Islet precursor cell (in vitro differentiated cells): ENCODE measurements at places on chromosomes 7 and 10.
A peak's percentile ranks its signal among the peaks of the same experiment; 100 is the strongest.

DNA sequence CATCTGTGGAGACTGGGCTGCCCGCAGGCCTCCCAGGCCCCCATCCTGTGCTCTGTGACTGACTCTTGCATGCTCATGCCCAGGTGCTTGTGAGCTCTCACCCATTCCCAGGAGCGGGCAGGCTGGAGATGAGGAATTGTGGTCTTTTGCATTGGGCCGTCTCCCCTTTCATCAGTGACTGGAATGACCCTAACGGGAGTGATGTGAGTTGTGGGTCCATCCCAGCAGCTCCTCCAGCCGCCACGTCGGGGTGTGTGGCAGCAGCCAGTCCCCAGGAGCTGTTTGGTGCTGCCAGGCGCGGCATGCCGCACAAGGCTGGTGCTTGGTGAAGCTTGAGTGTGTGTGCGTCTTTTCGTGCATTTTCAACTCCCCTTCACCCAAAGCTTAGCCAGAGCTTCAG lies 164.2 kb downstream of the ACTR3B start:
- DNase-seq, result no peak

GRCh38 chr10:118594392-118595063 lies 920 bp downstream of the PRLHR start:
- DNase-seq, result peak; percentile 94

GRCh38 chr10:80486785-80487420 lies 32.8 kb downstream of the TSPAN14 start:
- no peak for DNase-seq

GRCh38 chr10:29056729-29057128 lies 232.1 kb upstream of the LYZL1 start:
- DNase-seq, result no peak

DNA sequence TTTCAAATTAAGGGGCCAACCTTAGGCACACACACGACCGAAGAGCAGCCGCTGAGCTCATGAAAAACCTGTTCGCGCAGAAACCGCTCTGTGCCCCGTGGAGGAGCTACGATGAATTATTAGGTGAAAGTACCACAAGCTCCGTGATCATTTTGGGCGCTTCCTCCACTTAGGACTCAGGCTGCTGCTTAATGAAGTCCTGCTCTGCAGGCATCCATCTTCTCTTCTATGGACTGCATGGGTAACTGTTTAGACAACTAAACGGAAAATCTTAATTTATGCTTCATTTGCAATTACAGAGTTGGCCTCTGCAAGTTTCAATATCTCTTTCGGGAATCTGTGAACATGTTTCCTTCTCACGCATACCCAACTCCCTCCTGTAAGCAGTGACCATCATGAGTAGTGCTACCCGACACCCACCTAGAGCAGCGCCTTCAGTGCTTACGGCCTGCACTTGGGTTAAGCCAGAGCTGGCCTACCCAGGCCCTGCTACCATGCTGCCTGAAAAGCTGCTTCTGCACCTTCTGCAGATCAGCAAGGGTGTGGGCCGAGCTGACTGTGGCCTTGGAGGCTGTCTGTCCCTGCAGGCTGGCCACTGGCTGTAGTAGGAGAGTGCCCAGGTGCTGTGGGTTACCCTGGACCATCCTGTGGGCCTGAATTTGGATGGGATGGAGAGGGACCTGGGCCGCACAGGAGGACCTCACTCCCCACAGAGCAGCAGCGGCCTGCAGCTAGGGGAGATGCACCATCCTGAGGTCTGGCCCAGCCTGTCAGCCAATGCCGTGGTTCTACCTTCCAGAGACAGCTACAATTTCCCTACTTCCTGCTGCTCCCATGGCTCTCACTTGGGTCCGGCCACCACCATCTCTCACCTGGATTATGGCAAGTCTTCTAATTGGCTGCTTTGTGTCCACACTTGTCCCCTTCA lies 36.0 kb downstream of the GNA12 start:
- peak; percentile 51 for DNase-seq

DNA sequence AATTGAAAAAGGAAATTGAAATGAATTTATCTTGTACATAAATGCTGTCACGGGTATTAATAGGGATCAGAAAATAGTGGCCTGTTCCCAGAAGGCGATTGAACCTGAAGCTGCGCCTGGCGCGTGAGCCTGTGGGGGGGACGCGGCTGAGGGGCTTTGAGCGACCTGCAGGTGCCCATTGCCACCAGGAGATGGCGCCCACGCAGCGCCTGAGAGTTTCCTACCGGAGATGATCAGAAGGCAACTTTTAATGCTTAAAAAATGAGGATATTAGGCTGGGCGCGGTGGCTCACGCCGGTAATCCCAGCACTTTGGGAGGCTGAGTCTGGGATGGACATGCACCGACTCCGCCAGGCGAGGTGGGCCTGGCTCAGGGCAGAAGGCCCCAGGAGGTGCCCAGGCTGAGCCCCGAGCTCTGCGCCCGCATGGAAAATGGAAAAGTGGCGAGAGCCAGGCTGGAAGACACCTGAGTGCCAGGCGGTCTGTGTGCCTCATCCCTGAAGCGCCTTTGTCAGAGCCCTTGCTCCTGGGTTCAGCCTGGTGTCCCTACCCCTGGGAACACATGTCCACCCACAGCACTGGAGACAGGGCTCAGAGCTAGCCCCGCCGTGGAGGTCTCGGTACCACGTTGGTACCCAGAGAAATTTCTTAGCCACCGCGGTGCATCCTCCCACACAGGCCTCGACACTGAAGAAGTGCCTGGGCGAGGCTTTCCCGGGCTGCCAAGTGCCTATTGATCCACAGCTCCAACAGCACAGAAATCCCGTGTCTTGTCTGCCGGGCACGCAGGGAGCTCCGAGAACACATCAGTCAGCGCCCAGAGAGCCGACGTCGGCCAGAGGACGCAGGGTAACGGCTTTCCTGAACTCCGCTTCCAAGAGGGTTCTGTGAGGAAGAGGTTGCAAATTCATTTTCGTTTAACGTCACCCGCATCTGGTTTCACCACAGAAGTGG lies 117.4 kb downstream of the INPP5A start:
- DNase-seq, result peak; percentile 77

- no peak for DNase-seq
These were observed 532.5 kb upstream of the C7orf33 start for GRCh38 chr7:148058092-148058491.

GRCh38 chr7:95549818-95550529 lies 46.3 kb downstream of the PDK4 start:
- DNase-seq, result peak; percentile 91

GRCh38 chr10:110499796-110500514 lies 2.2 kb downstream of the DUSP5 start:
- peak; percentile 49 for DNase-seq

- peak; percentile 97 for DNase-seq
These were observed 6.6 kb downstream of the CPA2 start for GRCh38 chr7:130273081-130273932.

DNA sequence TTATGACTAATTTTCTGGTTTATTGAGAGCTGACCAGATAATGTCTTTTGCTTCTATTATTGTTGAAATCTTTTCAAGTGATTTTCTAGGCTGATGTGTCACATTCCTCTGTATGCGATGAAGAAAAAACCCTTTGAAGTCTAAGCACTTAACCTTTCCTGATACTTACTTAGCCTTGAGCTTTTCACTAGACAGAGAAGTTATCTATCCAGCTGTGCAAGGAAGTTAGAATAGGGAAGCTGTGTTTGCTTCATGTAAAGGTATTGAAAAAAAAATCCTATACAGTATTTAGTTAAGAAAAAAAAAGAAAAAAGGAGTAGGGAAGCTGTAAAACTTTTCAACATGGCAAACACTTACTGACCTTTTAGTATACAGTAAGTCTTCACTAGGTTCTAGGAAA lies 117.6 kb upstream of the DNAJB12 start:
- DNase-seq, result no peak

- no peak for DNase-seq
These were observed 272.4 kb upstream of the LRGUK start for GRCh38 chr7:133854739-133855138.

DNA sequence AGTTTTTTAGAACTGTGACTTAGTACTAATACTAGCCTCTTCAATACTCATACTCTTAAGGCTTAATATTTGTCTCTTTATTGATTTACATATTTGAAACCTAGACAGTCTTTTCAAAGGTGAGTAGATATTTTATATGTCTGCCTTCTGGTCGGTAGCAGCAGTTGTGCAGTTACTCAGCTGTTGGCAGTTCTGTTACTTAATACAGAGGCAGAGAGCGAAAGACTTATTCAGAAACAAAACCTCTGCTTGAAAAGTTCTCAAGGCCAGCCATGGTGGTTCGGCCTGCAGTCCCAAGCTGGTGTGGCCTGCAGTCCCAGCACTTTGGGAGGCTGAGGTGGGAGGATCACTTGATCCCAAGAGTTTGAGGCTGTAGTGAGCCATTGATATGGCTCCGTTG lies 84.2 kb downstream of the AUTS2 start:
- no peak for DNase-seq

GRCh38 chr10:135601-136464 lies 578 bp downstream of the ZMYND11 start:
- DNase-seq, result peak; percentile 74

DNA sequence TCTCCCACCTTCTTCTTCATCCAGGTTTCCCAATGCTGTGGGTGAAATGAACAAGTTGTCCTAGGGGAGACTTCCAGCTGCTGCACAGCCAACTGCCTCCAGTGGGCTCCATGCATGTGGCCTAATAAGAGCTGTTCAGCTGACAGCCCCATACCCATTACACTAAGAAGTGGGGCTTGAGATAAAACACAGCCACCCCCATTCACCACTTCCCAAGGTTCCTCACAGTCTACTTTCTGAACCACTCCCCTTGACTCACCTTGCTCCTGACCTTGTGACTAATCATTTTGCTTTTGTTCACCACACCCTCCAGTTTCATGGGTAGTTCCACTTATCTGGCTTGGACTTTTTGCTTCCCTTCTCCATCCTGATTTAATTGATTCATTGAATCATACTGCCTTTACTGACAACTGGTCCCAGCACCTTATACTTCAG lies 119.3 kb downstream of the CABCOCO1 start:
- DNase-seq, result no peak

DNA sequence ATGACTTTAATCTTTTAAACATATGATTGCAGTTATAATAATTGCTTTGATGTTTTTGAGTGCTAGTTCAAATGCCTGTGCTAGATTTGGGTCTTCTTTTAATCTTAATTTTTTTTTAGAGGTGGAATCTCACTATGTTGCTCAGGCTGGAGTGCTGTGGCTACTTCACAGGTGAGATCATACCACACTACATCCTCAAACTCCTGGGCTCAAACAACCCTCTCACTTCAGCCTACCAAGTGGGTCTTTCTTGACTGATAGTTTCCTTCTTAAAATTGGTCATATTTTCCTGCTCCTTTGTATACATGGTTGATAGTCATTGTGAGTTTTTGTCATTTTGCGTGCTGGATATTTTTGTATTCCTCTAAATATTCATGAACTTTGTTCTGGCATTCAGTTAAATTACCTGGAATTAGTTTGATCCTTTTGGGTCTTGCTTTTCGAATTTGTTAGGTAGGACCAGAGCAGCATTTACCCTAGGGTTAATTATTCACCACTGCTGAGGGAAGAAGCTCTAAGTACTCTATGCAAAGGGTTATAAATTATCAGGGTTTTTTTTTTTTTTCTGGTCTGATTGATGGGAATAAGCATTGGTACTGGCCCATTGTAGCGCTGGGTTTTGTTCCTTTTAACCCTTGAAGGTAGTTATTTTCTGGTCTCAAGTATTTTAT lies 12.1 kb upstream of the TCAF1 start:
- DNase-seq, result no peak

- no peak for DNase-seq
These were observed 126.3 kb downstream of the LRRC18 start for GRCh38 chr10:48813291-48813690.

GRCh38 chr10:88618496-88618895 lies 31.9 kb downstream of the LIPJ start:
- DNase-seq, result no peak

- DNase-seq, result no peak
These were observed 408.6 kb upstream of the NPVF start for GRCh38 chr7:25636871-25637283.

GRCh38 chr10:52443419-52444388 lies 129.6 kb downstream of the DKK1 start:
- DNase-seq, result no peak

- DNase-seq, result no peak
These were observed 99.7 kb downstream of the AVL9 start for GRCh38 chr7:32594965-32595490.

DNA sequence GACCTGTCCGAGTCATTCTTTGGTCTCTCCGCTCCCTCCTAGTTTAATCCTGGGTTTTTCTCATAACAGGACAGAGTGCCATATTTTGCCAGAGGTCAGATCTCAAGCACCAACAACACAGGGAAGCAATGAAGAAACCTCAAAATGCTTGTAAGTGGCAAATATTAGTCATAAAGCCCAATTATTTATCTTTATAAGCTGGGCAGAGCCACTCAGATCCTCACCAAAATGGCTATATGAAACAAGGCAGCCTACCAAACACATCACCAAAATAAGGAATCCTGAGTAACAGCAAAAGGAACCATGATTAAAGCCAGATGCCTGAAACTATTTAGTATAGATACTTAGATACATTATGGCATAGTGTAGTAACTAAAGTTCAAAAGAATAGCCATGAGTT lies 4.7 kb downstream of the ECD start:
- DNase-seq, result no peak

- no peak for DNase-seq
These were observed 55.4 kb downstream of the LYZL1 start for GRCh38 chr10:29344073-29344820.

GRCh38 chr7:78400038-78400437 lies 601.5 kb downstream of the PHTF2 start:
- no peak for DNase-seq

DNA sequence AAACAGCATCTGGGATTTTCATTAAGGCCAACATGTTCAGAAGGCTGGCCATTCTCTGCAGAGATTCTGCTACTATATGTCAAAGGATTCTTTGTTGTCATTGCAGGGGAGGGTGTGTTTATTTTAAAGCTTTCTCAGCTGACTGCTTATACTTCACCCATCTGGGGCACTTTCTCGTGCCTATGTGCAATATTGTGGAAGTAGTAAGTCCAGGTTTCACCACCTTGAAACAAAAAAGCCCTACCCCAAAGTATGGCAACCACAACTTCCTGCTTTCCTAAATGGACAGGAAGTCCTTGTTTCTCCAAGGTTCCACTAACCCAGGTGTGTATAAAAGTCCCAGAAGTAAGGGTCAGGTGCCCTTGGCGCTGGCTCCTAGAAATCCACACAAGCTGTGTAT lies 58.7 kb upstream of the COL1A2 start:
- DNase-seq, result no peak

- no peak for DNase-seq
These were observed 201.0 kb downstream of the ZMYND11 start for GRCh38 chr10:336247-336646.
